ENCODE measurements at places on chromosomes 7 and 10. TPM values are rescaled to one million over a fixed set of nuclear protein-coding genes. Genes with fewer than 3 reads are reported as not detected.

The ADO gene
- total RNA-seq: 24.9 TPM

The DYNC1I1 gene
- total RNA-seq: 0.13 TPM

The SEMA3C gene
- total RNA-seq: 232 TPM

The MSS51 gene
- total RNA-seq: 2.3 TPM

The THSD7A gene
- 38.6 TPM for total RNA-seq

The HYAL4 gene
- not detected for total RNA-seq

The IFIT3 gene
- 29.8 TPM for total RNA-seq

The ADRB1 gene
- 12.9 TPM for total RNA-seq

The CPN1 gene
- total RNA-seq: not detected

The LIPN gene
- total RNA-seq: not detected

The PRSS37 gene
- total RNA-seq: not detected

The CADPS2 gene
- 1.6 TPM for total RNA-seq

The WEE2 gene
- total RNA-seq: not detected

The PLA2G12B gene
- total RNA-seq: not detected

The AKR1C4 gene
- not detected for total RNA-seq

The RTKN2 gene
- 21.3 TPM for total RNA-seq

The TRUB1 gene
- 30.4 TPM for total RNA-seq

The CYP3A5 gene
- total RNA-seq: 0.31 TPM

The CYP2C19 gene
- total RNA-seq: 0.15 TPM

The MRLN gene
- not detected for total RNA-seq

The PIK3AP1 gene
- total RNA-seq: 2.6 TPM

The RELN gene
- total RNA-seq: 0.10 TPM

The FAM25G gene
- not detected for total RNA-seq

The GOLGA7B gene
- 1.5 TPM for total RNA-seq

The CEP41 gene
- total RNA-seq: 13.2 TPM

The DUS4L gene
- total RNA-seq: 9.1 TPM

The ELN gene
- 0.26 TPM for total RNA-seq

The PANK1 gene
- 11.0 TPM for total RNA-seq

The PRXL2A gene
- 89.0 TPM for total RNA-seq

The LAMTOR4 gene
- 224 TPM for total RNA-seq

The CPA4 gene
- total RNA-seq: 3.1 TPM

The TMEM120A gene
- total RNA-seq: 71.0 TPM

The ALOX5 gene
- total RNA-seq: 0.82 TPM

The LRRC18 gene
- total RNA-seq: not detected

The PNLIPRP1 gene
- total RNA-seq: 0.95 TPM

The LRRD1 gene
- 0.05 TPM for total RNA-seq

The MUC12 gene
- 6.8 TPM for total RNA-seq

The TMEM236 gene
- 0.05 TPM for total RNA-seq

The CEP55 gene
- total RNA-seq: 96.4 TPM

The SFTPA2 gene
- 2.8 TPM for total RNA-seq

The SDHAF3 gene
- total RNA-seq: 16.1 TPM

The FAM24A gene
- total RNA-seq: not detected

The SEMA4G gene
- total RNA-seq: 4.7 TPM

The TDRD1 gene
- total RNA-seq: not detected

The IGFBP1 gene
- 0.33 TPM for total RNA-seq

The EPO gene
- not detected for total RNA-seq

The TRIL gene
- not detected for total RNA-seq

The ZNF32 gene
- total RNA-seq: 35.6 TPM

The SORCS3 gene
- total RNA-seq: not detected

The EN2 gene
- 1.5 TPM for total RNA-seq

The ZNF786 gene
- 10.1 TPM for total RNA-seq

The HEPACAM2 gene
- total RNA-seq: not detected

The CALML3 gene
- not detected for total RNA-seq

The HGF gene
- total RNA-seq: 0.49 TPM

The GDF2 gene
- total RNA-seq: not detected

The NODAL gene
- not detected for total RNA-seq
